Nephron progenitor cell (in vitro differentiated cells): ENCODE measurements at places on chromosomes 2 and 18.

DNA sequence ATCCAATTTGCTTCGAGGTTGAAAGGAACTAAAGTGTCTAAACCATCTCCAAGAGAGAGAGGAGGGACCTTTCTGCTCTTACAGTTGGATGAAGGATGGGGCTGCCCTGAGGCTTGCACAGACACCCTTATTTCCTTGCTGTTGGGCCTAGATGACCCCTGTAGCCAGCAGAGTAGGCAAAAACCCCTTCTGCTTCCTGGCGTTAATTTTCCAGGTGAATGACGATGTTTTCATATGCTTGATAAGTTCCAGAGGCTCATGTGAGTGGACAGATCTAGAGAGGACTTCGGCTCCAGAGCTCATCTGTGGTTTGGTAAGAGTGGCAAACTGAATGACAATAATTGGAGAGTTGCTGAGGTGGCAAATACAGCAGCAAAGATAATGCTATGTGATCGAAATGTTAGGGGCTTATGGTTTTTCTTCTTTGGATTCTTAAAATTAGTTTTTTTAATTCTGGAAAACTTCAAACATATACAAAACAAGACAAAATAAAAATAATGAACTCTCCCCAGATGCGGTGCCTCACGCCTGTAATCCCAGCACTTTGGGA lies 98.6 kb upstream of the MAP4K3 start:
- no peak for DNase-seq

DNA sequence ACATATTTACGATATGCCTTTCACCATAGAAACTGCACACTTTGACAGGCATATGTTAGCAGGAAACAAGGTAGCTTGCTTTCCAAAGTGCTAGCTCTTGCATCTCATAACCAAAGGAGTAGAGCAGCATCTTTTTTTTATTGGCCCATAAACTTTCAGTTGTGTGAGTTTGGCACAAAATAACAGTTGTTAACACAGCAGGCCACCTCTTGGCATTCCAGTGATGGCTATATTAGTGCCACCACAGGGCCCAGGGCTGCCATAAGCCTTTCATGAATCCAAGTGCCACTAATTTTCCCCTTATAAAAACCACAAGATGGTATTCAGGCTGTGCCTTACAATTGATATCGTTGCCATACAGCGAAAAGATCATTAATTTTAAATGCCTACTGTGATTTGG lies 40.3 kb upstream of the KLF7 start:
- DNase-seq = no peak

DNA sequence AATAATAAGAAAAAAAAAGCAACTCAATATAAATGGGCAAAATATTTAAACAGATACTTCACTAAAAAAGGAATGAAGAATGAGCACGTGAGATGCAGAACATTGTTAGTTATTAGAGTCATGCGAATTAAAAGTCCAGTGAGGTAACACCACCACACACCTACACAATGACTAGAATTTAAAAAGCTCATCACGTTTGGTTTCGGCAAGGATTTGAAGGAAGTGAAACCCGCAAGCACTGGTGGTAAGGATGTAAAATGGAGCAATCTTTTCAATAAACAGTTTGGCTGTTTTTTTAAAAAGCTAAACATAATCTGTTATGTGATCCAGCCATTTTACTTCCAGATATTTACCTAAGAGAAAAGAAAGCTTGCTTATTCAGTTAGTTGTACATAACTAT lies 1181.6 kb upstream of the CELF4 start:
- DNase-seq = no peak

DNA sequence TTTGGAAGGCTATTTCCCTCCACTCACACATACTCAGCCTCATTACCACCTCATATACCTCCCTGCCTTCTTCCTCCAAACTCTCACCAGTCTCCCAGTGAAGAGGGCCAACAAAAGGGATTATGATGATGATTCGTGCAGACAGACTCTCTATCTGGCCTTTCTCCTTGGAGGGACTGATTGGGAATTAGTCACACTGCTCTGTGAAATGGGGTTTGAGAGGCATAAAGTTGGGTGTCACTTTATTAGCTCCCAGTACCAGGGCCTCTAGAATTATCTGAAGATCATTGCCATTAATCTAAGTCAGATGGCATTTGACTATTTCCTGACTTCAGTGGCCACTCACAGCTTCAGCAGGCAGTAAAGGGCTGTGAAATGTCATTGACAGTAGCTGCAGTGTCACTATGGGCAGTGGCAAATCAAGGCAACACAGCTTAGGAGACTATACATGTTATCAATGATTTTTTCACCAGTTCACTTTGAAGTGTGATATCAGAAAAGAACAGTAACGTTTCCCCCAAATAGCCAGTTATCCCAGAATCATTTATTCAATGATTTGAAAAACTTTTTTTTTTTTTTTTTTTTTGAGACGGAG lies 17.4 kb downstream of the CNRIP1 start:
- DNase-seq = no peak

DNA sequence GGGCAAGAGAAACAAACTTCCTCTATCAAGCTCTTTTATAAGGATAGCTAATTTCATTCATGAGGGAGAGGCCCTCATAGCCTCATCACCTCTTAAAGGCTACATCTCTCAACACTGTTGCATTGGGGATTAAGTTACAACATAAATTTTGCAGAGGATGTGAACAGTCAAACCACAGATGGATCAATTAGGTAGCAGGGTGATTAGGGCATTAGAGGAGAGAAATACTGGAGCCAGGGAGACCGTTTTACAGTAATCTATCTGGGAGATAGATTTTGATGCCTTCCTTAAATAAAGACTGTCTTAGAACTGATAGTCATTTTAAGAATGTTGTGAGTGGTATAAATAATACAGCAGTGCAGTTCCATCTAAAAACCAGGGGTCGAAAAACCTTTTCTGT lies 258.9 kb downstream of the DCC start:
- DNase-seq = no peak

GRCh38 chr2:64145714-64146113 lies 1.5 kb upstream of the PELI1 start:
- no peak for DNase-seq

DNA sequence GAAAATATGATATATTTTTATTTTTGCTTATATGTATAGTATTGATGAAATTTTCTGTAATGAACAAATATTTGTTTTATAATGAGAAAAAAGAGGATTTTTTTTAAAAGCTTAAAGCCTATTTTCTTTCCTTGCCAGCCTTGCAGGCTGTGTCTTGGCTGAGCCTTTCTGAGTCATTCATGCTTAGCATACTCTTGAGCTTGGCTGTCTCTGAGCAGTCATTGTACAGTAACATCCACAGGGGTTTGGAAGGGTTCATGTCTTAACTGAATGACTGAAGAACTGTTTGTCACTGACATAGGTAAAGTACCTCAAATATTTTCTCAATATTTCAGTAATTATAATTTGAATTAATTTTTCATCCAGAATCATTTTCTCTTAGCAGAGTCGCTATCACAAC lies 49.3 kb downstream of the GPR39 start:
- no peak for DNase-seq

GRCh38 chr2:16204251-16204650 lies 263.9 kb downstream of the MYCN start:
- DNase-seq = no peak

DNA sequence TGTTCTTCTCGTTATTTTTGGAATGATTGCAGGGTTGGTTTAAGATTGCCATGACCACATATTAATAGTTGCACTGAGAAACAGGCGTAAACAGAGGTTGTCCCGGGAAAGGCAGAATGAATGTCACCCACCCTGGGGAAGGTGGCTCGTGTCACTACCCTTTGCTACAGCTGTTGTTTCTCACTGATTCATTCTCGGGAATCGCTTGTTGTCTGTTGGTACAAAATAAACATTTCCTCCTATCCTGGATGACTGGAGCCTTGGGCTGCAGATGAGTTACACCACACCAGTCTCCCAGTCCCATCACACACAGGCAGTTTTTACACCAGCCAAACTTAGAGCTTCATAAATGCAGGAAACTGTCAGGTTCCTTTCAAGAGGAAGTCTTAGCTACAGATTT lies 216.7 kb downstream of the GBX2 start:
- DNase-seq = no peak

DNA sequence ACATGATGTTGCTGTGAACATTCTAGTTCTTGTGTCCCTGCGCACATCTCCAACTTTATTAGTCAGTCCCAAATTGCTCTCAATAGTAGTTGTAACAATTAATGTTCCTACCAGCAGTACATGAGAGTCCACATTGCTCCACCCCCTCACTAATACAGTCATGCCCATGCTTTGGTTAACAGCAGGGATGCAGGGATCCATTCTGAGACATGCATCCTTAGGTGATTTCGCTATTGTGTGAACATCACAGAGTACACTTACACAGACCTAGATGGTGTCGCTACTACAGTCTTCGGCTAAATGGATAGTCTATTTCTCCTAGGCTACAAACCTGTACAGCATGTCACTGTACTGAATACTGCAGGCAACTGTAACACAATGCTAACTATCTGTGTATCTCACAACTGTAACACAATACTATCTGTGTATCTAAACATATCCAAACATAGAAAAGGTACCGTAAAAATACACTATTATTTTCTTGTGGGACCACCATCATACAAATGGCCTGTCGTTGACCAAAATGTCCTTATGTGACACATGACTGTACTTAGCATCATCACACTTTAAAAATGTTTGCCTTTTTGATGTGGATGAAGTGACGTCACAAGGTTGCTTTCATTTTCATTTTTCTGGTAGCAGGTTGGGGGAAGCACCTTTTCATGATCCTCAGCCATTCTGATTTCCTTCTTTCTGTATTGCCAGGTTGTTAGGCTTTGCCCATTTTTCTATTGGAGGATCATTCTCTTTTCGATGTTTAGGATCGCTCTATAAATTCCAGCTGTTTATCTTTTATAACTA lies 82.9 kb upstream of the RNF152 start:
- DNase-seq = no peak
